Esophagus muscularis mucosa (tissue), 4 donors: ENCODE measurements at places on chromosomes 1 and 21.

DNA sequence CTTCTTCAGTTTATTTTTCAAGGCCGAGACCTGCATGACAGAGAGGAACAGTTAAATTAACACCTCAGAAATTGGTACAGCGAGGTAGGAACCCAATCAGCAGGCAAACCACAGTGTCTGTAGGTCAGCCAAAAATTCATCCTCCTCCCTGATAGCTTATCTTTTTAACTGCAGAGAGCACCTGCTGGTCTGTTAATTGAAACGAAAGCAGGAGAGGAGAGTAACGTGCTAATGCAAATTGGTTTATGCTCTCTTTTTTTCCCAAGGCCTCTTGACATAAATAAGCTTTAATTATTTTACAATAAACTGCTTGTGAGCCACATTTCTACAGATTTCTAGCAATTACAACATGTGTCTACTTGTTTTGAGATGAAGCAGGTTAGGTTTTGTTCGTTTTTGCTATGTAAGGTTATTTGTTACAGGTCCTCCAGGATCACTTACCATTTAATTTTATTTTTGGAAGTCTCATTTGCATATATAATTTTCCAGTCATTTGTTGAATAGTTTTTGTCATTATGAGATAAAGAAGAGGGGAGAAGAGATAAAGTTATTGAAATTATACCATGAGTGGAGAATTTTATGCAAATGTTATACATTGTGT, 179.9 kb downstream of the DENND1B start:
- DNase-seq: no peak

DNA sequence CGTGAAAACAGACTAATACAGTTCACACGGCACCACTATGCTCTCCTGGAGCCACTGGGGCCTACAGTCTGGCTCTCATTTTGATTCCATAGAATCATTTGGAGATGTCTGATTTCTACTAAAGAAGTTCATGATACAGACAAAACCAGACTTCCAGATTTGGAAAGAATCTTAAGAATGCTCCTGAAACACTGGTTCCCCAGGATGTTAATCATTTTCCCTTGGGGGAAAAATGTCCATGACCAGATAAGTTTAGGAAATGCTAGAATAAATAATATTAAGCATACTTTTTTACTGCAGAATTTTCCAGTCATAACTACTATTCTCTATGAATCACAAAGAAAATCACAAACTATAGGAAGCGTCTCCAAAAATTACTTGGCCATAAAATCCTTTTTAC, 63.0 kb upstream of the RGS7 start:
- no peak for DNase-seq

DNA sequence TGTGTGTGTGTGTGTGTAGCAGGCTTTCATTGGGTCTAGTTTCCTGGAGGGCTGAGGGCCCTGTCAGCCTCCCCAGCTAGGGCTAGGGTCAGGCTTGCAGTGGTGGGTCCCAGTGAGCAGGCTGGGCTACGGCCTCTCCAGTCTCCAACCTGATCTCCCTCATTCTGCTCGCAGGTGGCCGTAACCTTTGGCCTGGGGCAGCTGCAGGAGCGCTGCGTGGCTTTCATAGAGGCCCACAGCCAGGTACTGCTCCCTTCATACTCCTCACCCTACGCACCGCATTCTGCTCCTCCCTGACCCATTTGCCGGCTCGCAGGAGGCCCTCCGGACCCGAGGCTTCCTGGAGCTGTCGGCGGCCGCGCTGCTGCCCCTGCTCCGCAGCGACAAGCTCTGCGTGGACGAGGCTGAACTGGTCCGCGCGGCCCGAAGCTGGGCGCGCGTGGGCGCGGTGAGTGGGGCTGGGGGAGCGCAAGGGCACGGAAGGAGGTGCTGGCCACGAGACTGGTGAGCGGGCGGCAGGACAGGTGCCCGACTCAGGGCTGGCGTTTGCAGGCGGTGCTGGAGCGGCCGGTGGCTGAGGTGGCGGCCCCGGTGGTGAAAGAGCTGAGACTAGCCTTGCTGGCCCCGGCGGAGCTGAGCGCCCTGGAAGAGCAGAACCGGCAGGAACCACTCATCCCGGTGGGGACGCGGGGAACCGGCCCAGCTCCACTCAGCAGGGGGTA, 4.7 kb downstream of the BTBD19 start:
- DNase-seq: no peak

GRCh38 chr1:228093050-228093906, 9.8 kb downstream of the C1orf35 start:
- no peak for DNase-seq

DNA sequence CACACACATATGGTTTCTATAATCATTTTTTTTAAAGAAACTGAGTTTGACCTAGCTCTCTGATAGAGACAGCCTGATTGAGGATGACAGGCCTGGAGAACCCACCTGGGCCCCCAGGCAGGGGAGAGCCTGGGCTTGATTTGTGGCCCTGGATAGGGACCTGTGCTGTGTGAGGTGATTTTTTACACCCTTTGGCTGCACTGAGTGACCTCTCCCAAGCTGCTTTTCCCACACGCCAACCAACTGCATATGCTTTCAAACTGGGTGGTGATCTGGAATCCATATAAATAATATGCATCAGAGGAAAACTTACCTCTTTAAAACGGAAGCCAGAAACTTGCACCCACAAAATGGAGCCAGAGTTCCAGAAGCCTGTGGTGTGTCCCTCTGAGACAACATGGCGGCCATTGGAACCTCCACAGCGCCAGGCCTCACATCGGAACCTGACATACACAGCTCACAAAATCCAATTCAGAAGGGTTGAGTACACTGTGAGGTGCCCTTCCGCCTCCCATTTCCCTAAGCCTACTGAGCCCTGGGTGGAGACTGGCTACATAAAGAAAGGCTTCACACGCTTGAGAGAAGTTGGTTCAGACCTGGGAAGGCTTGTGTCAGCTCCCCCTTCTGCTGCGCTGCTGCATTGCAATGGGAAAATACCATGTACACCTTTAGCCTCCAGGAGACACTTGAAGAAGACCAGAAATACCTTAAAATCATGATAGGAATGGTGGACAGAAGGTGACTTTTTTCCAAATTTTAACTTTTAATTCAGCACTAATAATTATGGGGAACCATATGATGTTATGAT, 160.7 kb downstream of the HHIPL2 start:
- no peak for DNase-seq

GRCh38 chr1:179786815-179787685, 44.0 kb downstream of the FAM163A start:
- no peak for DNase-seq

- DNase-seq: no peak
Measured at GRCh38 chr1:115679141-115679611, 37.4 kb downstream of the VANGL1 start.

DNA sequence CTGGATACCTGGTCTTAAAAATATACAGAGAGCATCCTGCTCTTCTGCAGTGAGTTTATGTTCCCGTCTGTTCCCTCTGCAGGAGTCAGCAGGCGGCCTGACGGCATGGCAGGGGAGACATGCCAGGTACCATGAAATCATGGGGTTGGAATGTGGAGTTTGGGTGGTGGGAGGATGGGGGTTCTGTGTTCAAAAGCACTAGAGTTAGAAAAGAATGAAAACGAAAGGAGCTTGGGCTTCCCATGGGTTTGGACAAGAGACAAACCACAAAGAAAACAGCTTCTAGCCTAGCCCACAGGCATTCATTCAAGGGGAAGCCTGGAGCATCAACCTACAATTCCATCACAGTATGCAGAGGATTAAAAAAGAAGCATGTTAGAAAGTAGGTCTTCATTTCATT, 59.9 kb downstream of the WARS2 start:
- DNase-seq: no peak

GRCh38 chr1:196271212-196271947, 336.9 kb downstream of the KCNT2 start:
- DNase-seq: no peak

DNA sequence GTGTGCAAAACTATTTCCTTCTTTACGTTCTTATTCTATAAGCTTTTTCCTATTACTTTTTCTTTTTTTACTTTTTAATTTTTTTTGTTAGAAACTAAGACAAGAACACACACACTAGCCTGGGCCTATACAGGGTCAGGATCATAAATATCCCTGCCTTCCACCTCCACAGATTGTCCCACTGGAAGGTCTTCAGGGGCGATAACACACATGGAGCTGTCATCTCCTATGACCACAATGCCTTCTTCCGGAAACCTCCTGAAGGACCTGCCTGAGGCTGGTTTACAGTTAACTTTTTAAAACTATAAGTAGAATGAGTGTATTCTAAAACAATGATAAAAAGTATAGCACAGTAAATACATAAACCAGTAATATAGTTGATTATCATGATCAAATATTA, 10.3 kb upstream of the FAM89A start:
- no peak for DNase-seq

DNA sequence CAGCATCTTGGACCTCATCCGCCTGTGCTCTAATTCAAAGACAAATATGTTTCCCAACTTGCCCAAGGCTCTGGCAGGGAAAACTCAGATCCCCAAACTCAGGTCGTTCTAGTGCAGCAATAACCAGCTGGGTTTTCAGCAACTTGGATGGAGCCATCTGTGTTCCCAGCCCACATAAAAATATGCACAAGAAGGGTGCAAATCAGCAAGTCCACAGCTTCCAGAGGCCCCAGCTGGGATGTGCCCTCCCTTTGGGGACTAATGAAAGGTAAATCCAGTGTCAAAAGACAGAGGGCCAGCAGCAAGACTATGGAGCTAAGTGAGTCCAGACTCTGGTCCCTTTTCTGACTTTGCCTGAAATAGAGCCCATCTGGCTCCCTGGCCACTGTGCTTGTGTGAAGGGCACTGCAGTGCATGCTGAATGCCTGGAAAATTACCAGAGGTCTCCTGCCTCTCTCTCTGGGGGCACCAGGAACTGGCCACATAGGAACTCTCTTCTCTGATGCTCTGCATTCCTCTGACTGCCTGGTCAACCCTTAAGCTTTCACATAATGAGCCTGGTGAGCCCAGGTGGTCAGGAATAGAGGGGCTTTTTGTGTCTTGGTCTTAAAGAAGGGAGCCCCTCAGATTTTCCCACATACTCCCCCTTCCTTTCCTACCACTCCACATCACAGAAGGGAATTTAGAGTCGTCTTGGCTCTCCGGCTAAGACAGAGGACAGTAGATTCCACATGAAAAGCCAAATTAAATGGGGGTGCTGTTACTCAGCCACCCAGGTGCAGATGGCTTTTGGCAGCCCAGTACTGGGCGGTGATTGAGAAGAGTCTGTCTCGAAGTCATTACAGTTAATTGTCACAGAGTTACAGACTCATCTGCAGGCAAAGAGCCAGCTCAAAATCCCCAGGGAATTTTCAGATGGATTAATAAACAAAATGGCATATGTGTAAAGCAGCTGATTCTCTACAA, 88.1 kb upstream of the C1orf21 start:
- DNase-seq: no peak

GRCh38 chr1:22850681-22851080, 122.0 kb downstream of the LACTBL1 start:
- no peak for DNase-seq
